Left kidney (tissue), 8 donors: ENCODE measurements at places on chromosomes 1 and 21.

GRCh38 chr1:22494943-22495579 lies 43.4 kb downstream of the ZBTB40 start:
- DNase-seq = no peak

- no peak for DNase-seq
Measured at GRCh38 chr1:156901590-156901900, 8.0 kb downstream of the PEAR1 start.

- no peak for DNase-seq
Measured at GRCh38 chr1:203669739-203670138, 43.1 kb downstream of the ATP2B4 start.

DNA sequence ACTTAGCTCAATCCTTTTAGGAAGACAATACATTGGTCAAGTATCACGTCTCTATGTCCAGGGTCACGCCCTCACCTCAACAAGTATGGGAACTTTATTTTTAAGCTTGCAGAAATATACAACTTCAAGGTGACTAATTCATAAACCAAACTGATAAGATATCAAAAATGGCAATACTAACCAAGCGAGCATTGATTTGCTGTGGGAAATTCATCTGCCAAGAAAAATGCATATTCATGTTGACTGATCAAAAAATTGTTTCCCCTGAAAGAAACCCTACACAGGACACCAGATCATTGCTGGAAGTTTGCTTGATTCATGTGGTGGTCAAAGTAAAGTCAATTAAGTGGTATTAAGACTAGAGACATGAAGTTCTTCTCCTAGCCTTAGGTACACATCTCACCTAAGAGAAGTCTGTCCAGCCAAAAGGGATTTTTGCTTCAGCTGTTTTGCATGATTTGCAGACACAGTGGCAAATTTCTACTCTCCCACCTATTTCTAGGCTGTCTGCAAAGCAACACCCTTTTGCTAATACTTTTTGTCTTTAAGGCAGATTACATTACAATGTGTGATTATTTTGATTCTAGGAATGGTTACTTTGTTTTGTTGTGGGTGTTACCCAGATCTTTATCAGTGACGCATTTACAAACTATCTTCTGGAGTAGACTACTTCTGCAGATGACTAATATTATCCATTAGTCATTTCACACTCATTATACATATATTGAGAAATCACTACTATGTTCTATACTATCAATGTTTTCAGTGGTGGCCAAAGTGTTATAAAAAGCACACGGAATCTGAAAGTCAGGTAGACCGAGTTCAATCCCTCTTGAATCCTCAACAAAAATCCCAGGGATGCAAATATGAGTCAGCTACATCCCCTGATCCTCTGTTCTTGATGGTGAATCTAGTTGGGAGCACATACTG lies 12.4 kb downstream of the SAMSN1 start:
- DNase-seq = no peak

DNA sequence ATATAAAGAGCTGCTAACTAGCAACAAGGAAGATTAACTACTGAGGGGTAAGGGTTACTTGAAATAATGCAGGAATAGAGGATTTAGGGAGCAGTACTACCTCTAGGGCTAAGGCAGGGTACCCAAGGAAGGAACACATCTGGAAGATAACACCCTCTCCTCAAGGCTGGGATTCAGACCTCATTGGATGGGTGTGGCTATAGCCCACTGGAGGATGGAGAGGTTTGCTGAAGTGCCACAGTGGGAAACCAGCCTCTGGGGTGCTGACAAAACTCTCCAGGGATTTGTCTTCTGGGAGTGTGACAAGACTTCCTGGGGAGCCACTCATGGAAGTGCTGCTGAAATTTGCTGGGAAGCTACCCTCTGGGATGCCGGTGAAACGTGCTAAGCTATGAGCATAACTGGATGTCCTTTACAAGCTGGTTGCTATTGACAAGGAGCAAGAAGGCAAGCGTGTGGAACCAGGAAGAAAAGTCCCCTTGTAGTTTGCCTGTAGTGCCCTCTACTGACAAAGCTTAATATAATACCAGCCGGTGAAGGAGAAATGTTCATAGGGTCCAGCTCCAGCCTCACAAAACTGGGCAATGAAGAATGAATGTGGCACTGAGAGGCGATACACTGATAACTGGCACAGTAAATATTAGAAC lies 122.8 kb upstream of the USP24 start:
- DNase-seq = peak; percentile 26

- DNase-seq = peak; percentile 22
Measured at GRCh38 chr1:238738892-238739291, 647.5 kb upstream of the CHRM3 start.

GRCh38 chr1:203556047-203556851 lies 62.3 kb downstream of the OPTC start:
- no peak for DNase-seq

GRCh38 chr1:112869895-112870294 lies 86.1 kb downstream of the SLC16A1 start:
- no peak for DNase-seq

DNA sequence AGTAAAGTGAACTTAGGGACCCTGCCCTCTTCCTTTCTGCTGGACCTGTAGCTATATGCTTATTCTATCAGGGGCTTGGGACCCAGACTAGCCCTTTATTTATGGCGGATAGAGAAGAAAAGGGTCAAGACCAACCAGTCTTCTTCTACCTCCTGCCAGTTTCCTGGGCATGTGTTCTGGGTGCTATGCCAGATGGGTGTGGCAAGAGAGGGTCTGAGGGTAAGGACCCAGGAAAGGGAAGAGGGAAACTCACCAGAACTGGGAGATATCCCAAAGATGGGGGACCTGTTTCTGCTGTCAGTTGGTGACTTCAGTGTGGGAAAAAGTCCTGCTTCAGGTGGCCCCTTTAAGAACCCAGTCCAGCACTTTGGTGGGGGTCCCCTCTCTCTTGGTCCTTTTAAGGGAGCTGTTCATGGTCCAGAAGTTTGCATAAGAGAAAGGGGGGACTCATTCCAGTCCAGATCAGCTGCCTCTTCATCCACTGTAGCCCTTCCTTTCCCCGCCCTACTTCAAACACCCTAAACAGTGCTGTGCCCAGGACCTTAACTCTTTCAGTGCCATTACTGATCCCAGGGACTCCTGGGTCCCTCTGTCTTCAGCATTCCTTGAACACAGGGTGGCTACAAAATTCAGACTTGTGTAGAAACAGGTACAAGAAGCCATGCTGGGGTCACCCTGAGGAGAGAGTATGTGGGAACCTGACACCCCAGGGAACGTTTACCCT lies 18.4 kb downstream of the SSR2 start:
- no peak for DNase-seq

GRCh38 chr1:162541619-162542141 lies 19.8 kb upstream of the UAP1 start:
- no peak for DNase-seq

- DNase-seq = no peak
Measured at GRCh38 chr1:229006121-229006870, 264.6 kb upstream of the RAB4A start.

- no peak for DNase-seq
Measured at GRCh38 chr1:223227031-223227430, 84.0 kb upstream of the TLR5 start.

DNA sequence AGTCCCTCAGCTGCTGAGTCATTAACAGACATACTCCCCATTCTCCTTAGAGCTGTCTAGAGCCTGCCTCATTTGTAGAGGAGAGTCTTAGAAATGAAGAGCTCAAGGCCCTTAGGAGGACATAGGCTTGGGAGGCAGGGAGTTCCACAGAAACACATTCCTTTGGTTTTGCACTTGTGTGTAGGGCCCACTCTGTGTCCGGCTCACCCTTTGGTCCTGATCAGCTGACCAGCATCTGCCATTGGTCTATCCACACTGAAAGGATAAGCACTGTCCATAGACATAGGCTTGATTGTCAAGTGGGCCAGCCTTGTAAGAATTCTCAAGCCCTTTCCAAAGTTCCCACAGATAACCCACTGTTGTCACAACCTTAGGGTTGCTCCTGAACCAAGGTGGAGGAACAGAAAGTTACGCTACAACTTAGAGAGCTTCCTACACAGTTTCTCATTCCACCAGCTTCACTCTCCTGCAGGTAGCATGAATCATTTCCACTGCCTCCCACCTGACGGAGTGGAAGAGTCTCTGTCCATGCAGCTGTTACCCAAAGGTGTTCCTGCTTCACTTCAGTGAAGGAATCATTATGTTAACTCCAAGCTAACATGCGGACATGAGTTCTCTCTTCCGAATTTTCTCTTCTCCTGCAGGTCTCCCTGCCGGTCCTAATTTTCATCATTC lies 96.1 kb downstream of the TNFSF18 start:
- no peak for DNase-seq

GRCh38 chr1:36447450-36447849 lies 2.8 kb downstream of the OSCP1 start:
- no peak for DNase-seq

DNA sequence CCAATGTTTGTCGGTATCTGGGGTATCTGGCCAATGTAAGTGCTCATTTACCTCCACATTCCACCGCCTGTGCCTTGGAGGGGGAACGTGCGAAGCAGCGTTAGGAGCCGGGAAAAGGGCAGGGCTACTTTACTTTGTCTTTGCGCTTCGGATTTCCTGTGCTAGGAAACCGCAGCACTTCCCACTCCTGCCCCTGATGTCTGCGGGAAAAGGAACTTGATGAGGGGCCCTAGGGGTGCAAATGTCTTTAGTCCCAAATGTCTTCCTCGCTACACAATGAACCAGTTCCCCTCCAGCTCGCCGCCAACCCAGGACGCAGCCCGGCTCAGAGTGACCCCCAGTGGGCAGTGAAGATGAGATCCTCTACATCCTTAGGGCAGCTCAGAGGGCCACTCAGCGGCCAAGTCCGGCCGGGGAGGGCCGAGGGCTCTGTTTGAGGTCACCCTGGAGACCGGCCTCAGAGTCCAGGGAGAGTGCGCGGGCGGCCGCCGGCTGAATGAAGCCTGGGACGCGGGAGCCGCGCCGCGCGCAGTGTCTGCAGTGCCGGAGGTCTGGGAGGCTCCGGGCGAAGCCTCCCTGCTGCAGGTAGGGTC lies at the start of gene DYNLT5:
Gene DYNLT5, plus strand, starts transcription at position 460 of the 593 bp plus-strand sequence. CDS start 2,200 bp downstream, outside the sequence.
- peak; percentile 42 for DNase-seq

DNA sequence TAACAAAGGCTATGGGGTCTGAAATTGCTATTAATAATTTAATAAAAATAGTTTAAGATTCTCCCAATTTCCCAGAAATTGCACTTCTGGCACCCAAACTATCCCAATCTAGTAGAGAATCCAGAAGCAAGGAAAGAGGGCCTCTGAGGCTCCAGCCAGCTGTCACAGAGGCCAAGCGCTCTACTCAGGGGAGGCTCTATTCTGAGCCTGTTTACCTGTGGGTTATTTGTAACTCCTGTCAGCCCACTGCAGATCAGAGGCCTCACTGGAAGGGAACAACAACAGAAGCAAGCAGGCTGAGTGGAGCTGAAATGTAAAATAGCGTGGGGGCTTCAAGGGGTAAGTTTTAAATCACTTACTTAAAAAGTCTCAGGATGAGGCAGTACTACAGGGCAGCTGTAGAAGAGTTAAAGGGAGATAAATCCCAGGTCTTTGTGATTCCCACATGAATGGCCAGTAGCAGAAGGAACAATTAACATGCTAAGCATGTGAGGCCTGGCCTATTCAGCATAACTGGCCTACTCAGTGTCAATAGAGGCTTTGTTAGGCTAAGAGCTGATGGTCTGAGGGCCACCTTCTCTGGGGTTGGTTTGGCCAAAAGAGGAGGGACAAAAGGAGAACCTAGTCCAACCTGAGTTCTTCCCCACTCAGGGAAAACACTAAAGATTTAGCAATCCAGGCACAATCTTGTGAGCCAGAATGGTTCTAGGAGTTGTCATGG lies 12.8 kb downstream of the ZNF687 start:
- no peak for DNase-seq

DNA sequence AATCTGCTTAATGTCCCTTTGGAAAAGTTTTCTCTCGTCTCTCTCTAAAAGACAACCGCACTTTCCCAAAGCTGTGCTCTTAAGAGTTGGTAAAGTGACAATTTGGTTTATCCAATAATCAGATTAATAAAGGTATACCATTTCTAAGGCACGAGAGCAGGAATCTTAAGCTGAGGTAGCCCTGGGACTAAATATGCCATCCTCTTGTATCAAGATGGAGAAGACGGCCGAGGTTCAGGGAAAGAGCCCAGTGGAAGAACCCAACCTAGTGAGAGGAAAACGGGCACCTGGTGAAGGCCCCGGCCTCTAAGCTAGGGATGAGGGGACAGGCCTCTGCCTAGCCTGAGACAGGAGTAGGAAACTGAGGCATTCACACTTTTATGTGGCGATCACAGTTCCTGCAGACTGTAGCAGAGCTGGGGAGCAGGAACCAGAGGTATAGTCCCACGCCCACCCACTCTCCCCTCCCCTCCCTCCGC lies 334 bp upstream of the SARS1 start:
- DNase-seq = no peak

GRCh38 chr21:18007121-18007520 lies 188.0 kb upstream of the C21orf91 start:
- no peak for DNase-seq

DNA sequence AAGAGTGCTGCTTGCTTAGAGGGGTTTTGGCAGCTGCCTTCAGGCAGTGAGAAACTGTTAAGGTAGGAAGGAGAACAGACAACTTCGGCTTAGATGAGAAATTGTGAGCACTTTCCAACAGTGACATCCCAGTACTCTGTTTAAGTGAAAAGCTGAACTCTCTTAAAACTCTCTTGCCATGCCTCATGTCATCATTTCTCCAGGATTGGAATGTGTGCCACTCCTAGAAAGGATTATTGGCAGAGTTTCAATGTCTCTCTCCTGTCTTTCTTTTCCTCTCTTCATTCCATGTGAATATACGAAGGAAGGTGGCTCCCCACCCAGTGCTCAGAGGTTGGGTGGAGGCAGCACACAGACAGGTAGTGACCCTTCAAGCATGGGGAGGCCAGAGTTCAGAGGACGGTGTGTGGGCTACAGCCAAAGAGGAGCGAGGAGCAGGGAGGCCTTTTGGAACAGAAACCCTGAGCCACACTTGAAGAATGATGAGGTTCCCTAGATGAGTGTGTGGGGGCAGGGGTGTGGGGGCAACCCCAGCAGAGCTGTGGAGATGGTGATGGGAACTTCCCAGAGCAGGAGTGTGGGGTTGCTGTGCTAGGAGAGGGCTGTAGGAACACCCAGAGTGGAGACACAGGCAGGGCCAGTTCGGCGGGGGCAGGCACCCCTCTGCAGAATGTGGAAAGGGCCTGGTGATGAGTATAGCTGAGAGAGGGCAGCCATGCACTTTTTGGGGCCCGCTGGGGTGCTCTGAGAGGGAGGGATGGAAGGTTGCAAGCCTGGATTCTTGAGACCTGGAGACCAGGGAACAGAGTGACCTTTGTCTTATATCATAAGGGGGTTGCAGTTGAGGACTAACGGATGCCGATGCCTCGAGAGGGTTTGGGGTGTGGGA lies 58.8 kb downstream of the GALNT2 start:
- no peak for DNase-seq

GRCh38 chr1:58013237-58013636 lies 533.3 kb downstream of the OMA1 start:
- no peak for DNase-seq

DNA sequence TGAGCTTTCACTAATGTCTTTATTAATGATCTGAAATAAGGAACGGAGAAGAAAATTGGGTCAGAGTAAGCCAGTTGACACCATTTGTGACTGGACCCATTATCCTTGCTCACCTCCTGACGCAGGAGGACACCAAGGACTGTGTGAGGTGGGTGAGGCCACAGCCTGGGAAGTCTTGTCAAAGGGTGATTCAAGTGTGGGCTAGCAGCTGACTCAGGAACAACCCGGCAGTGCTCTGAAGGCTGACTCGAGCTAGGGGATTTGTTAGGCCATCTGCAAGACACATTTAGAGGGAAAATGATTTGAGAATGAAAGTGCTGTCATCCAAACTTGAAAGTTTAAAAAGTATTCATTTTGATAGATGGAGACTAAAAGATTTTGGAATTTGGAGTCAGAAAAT lies 21.2 kb downstream of the PRRX1 start:
- DNase-seq = no peak

GRCh38 chr1:228214921-228215662 lies 7.2 kb downstream of the OBSCN start:
- DNase-seq = no peak

- DNase-seq = no peak
Measured at GRCh38 chr1:151705753-151706463, 10.7 kb downstream of the CELF3 start.
